ENCODE measurements at places on chromosomes 7 and 10.

GRCh38 chr10:9052767-9053166 is 998.3 kb downstream of the GATA3 start:
- no peak for DNase-seq

DNA sequence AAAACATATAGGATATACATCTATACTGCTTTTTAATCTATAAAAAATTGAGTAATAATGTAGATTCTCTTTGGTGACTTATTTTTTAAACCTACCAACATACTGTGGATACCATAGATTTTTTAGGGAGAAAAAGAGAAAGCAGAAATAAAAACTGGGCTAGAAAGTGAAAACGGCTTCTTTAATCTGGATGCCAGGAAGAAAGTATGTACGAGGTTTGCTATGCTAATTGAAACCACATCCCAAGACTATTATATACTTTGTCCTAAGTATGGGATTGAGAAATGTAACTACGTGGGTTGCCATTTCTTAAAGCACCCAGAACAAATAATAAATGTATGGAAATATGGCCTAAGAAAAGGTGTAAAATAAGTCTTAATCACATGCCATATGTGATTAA is 129.0 kb upstream of the NFE2L3 start:
- no peak for DNase-seq

- DNase-seq: no peak
Measured at GRCh38 chr10:121418126-121418777, 180.0 kb downstream of the FGFR2 start.

DNA sequence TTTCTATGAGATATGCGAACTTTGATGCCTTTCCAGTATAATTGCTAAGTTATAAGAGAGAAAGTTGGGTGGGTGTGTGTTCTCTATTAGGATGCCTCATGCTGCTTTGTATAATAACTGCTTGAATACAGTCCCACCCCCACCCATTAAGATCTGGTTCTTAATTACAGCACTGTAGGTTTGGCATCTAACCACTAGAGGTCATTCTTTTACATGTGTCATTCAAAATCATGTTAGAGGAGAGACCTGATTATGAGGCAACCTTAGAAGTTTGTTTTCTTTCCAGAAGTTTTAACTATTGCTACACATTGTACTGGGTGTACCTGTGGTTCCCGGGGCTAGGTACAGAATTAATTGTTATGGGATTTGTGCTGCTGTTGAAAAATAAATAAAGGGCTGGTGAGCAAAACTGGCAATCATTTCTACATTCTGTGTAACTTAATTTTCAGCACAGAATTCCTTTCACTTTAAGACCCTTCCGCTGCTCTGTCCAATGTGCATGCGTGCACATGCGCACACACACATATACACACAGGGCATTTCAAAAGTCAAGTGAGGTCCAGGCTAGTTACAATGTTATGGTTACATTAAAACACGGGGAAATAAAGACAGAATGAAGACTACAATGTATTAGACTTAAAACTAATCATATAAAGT is 1156.3 kb downstream of the SORCS3 start:
- DNase-seq: peak; percentile 56

DNA sequence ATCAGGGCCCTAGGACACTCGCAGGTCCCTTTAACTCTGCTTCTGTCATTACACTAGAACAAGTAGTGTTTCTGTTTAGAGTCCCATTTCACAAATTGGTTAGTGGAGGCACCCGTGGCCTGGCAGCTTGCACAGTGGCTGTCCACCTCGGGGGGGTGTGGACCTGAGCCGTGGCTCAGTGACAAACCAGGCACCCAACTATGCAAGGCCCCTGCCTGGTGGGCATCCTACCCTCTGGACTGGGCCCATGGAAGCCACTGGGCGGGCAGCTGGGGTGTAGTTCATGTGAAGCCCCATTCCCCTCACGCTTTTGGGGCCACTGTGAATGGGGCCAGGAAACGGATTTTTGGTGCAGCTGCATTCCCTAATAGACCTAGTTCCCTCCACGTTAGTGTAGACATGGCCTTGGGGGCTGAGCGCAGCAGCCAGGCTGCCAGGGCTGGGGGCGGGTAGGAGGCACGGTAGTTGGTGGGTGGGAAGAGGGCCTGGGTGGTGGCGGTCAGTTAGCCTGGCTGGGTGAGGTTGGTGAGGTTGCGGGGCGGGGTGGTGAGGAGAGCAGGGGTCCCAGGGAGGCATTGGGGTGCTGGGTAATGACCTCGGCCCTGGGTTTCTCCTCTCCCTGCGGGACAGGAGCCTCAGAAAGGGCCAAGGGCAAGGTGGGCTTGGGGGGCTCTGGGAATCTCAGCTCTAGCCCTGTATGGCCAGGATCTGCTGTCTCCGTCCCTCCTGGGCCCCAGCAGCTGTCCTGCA is 18.7 kb downstream of the ZNF316 start:
- no peak for DNase-seq

- no peak for DNase-seq
Measured at GRCh38 chr7:2997014-2997413, 46.7 kb downstream of the CARD11 start.

GRCh38 chr10:18610517-18610916 is 40.9 kb downstream of the NSUN6 start:
- peak; percentile 58 for DNase-seq
